Activated B cell treated with CpG ODN at 0.5 μM for 24 hours (primary cell): ENCODE measurements at places on chromosomes 12 and 14.
A peak's percentile ranks its signal among the peaks of the same experiment; 100 is the strongest.

- H3K27ac ChIP-seq: no peak overlapping the region
- no peak overlapping the region for H3K4me3 ChIP-seq
- peaks cover 11% of the 10 kb centered on the region for H3K27me3 ChIP-seq
- no peaks in the 10 kb centered on the region for H3K36me3 ChIP-seq
- DNase-seq: no peak
- H3K4me1 ChIP-seq: no peaks in the 10 kb centered on the region
Observed at GRCh38 chr14:88233915-88234314, 89.2 kb downstream of the KCNK10 start.

- peaks cover 54% of the 10 kb centered on the region for H3K4me1 ChIP-seq
- H3K27ac ChIP-seq: peak overlapping the region; percentile 98
- no peak for DNase-seq
Observed at GRCh38 chr14:74400031-74400685, 25.9 kb downstream of the SYNDIG1L start.

- H3K4me3 ChIP-seq: no peak overlapping the region
- H3K4me1 ChIP-seq: no peaks in the 10 kb centered on the region
- no peak overlapping the region for H3K27ac ChIP-seq
- no peaks in the 10 kb centered on the region for H3K27me3 ChIP-seq
- no peak for DNase-seq
Observed at GRCh38 chr12:29008786-29009185, 140.3 kb upstream of the FAR2 start.

DNA sequence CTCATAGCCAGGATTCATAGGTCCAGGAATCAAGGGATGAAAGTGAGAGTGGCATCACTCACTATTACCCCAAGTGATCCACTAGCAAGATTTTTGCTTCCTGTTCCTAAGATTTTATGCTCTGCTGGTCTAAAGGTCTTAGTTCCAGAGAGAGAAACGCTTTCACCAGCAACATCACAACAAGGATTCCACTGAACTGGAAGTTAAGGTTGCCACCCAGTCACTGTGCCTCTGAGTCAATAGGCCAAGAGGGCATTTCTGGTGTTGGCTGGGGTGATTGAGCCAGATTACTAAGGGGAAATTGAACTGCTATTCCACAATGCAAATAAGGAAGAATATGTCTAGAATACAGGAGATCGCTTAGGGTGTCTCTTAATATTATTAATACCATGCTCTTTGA lies 142.5 kb upstream of the ARID2 start:
- H3K27me3 ChIP-seq: no peaks in the 10 kb centered on the region
- H3K27ac ChIP-seq: no peak overlapping the region
- no peaks in the 10 kb centered on the region for H3K36me3 ChIP-seq
- no peak overlapping the region for H3K4me3 ChIP-seq
- H3K4me1 ChIP-seq: no peaks in the 10 kb centered on the region
- no peak for DNase-seq

DNA sequence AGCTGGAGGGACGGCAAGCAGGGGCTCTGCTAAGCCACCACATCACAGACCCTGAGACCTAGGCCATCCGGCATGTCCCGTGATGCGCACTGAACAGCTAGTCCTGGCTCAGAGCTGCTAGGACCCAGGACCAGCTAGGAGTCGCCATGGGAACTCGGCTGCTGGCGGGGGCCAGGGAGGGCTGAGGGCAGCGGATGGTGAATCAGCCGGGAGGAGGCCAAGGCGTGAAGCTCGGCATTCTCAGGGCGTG lies 5.1 kb downstream of the AHNAK2 start:
- H3K4me1 ChIP-seq: peaks cover 23% of the 10 kb centered on the region
- peaks cover 17% of the 10 kb centered on the region for H3K27me3 ChIP-seq
- H3K4me3 ChIP-seq: no peak overlapping the region
- no peak overlapping the region for H3K27ac ChIP-seq

DNA sequence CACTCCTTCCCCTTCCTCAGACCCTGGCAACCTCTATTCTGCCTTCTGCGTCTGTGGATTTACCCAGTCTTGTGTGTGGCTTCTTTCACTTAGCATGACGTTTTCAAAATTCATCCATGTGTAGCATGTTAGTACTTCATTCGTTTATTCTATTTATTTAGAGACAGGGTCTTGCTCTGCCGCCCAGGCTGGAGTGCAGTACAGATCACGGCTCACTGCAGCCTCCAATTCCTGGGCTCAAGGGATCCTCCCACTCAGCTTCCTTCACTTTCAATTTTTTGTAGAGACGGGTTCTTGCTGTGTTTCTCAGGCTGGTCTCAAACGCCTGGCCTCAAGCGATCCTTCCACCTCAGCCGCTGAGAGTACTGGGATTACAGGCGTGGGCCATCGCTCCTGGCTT lies 37.0 kb downstream of the B4GALNT3 start:
- H3K4me1 ChIP-seq: no peaks in the 10 kb centered on the region
- no peak overlapping the region for H3K4me3 ChIP-seq
- H3K27me3 ChIP-seq: peaks cover 25% of the 10 kb centered on the region

DNA sequence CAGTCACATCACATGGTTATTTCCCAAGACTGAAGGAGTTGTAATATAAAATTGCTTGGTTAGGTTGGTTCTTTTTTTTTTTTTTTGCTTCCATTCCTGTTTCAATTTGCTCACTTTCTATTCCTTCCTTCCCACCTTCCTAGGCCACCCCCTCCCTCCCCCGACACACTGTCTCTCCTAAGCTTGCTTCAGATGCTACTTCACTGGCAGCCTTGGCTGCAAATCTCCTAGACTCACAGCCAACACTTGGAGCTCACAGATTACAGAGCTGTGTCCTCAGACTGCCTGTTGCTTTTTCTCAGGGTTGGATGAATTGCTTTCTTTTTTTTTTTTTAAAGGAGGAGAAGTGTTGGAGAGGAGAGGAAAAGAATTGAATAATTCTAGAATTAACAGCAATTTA lies 77.3 kb upstream of the GRIN2B start:
- no peak for DNase-seq
- H3K36me3 ChIP-seq: no peaks in the 10 kb centered on the region
- H3K4me3 ChIP-seq: no peak overlapping the region
- no peak overlapping the region for H3K27ac ChIP-seq
- peaks cover 8% of the 10 kb centered on the region for H3K27me3 ChIP-seq

DNA sequence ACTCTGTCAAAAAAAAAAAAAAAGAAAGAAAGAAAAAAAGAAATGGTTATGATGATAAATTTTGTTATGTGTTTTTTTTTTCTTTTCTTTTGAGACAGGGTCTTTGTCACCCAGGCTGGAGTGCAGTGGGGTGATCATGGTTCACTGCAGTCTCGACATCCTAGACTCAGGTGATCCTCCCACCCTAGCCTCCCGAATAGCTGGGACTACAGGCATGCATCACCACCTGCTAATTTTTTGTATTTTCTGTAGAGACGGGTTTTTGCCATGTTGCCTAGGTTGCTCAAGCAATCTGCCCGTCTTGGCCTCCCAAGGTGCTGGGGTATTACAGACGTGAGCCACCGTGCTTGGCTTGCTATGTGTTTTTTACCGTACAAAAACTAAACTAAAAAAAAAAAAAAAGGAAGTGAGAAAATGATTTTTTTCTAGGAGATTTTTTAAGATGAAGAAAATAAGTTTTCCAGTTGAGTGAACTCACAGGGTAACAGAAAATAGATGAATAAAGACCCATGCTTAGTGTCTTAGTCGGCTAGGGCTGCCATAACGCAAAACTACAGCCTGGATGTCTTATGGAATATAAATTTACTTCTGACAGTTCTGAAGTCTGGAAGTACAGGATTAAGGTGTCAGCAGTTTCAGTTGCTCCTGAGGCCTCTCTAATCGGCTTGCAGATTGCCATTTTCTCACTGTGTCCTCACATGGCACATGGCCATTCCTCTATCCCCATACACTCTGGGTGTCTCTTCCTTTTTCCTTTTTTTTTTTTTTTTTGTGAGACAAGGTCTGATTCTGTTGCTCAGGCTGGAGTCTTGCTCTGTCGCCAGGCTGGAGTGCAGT lies 13.2 kb upstream of the APOF start:
- peak overlapping the region; percentile 94 for H3K27ac ChIP-seq
- no peaks in the 10 kb centered on the region for H3K27me3 ChIP-seq
- peaks cover 2% of the 10 kb centered on the region for H3K36me3 ChIP-seq
- peaks cover 53% of the 10 kb centered on the region for H3K4me1 ChIP-seq

DNA sequence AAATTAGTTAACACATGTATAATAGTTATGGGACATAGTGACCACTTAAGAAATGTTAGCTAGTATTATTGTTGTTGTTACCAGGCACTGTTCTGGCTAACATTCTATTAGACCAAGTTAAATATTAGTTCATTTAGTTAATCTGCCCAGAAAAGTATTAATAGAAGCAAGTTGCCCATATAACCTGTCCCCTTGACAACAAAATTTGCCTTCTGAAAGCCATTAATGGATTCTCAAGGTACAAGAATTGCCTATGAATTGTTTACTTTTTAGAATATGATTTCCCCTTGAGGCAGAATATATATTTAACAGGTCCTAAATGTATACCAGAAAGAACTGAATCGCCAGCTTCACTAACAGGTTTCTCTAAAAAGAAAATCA lies 167.3 kb upstream of the TMCC3 start:
- peak overlapping the region; percentile 87 for H3K4me3 ChIP-seq
- H3K36me3 ChIP-seq: peaks cover 26% of the 10 kb centered on the region
- no peak for DNase-seq
- H3K27me3 ChIP-seq: no peaks in the 10 kb centered on the region
- H3K4me1 ChIP-seq: peaks cover 71% of the 10 kb centered on the region

GRCh38 chr14:70061108-70061507 lies 127.6 kb downstream of the SLC8A3 start:
- H3K4me3 ChIP-seq: no peak overlapping the region
- no peak for DNase-seq
- no peak overlapping the region for H3K27ac ChIP-seq
- no peaks in the 10 kb centered on the region for H3K36me3 ChIP-seq
- H3K27me3 ChIP-seq: peaks cover 20% of the 10 kb centered on the region
- H3K4me1 ChIP-seq: no peaks in the 10 kb centered on the region

DNA sequence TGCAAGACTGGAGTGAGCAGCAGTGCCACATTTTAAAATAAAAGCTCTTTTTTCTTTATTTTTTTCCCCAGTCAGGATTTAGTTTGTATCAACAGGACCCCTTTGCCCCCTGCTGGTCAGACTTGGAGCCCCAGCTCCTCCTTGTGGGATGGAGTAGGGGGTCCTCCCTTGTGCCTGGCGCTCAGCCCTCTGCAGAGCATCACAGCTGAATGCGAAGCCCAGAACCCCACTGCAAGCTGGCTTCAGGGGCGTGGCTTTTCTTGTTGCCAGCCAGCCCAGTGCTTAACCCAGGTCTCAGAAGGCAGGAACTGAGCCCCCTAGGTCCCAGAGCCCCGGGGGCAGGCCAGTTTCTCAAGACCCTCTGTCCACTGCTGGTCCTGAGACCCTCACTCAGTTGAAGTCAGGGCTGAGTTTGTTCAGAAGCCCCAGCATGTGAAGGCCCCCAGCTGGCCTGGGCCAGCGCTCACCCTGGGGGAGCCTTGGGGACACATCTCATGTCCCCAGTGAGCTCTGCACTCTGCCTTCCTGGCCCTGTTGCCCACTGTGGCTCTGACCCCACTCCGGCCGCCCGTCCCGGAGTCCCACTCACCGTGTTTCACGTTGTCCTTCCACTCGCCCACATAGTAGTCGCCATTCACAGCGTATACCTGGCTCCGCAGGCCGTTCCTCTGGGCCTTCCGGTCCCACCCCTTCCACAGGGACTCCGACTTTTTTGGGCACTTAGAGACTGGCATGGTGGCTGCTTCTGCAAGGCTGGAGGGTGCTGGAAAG lies 519 bp downstream of the MORN3 start:
- H3K27me3 ChIP-seq: no peaks in the 10 kb centered on the region
- H3K4me1 ChIP-seq: peaks cover 49% of the 10 kb centered on the region
- DNase-seq: peak; percentile 38
- H3K27ac ChIP-seq: peak overlapping the region; percentile 14
- peaks cover 23% of the 10 kb centered on the region for H3K36me3 ChIP-seq

DNA sequence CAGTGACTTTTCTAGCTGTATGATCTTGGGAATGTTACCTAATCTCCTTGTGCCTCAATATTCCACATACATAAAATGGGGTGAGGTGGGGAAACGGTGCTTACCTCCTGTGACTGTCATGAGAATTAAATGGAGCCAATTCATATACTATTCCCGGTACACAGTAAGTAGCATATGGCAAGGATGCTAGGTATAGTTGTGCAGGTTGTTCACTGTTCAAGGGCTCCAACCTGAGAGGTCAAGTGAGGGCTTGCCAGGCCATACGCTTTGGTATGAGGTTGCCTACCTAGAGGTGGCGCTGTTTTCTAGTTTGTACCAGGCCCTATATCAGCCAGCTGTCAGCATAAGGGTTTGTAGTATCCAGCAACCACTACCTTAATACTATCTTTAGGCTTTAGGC lies 3.6 kb upstream of the BATF start:
- H3K27ac ChIP-seq: peak overlapping the region; percentile 41
- peaks cover 86% of the 10 kb centered on the region for H3K4me1 ChIP-seq
- H3K4me3 ChIP-seq: peak overlapping the region; percentile 55

- no peak overlapping the region for H3K27ac ChIP-seq
- no peak overlapping the region for H3K4me3 ChIP-seq
- H3K27me3 ChIP-seq: peaks cover 33% of the 10 kb centered on the region
- DNase-seq: peak; percentile 4
- no peaks in the 10 kb centered on the region for H3K4me1 ChIP-seq
Observed at GRCh38 chr12:109735825-109736551, 22.4 kb downstream of the FAM222A start.

- no peaks in the 10 kb centered on the region for H3K27me3 ChIP-seq
- no peaks in the 10 kb centered on the region for H3K36me3 ChIP-seq
- DNase-seq: no peak
- H3K27ac ChIP-seq: no peak overlapping the region
- no peaks in the 10 kb centered on the region for H3K4me1 ChIP-seq
Observed at GRCh38 chr14:38836539-38836938, 266.5 kb downstream of the SEC23A start.

- no peak overlapping the region for H3K27ac ChIP-seq
- no peak for DNase-seq
- H3K4me3 ChIP-seq: no peak overlapping the region
Observed at GRCh38 chr12:132110677-132111076, 33.4 kb downstream of the DDX51 start.

GRCh38 chr12:99281277-99281676 lies 366.3 kb upstream of the GARIN6 start:
- no peak overlapping the region for H3K27ac ChIP-seq
- DNase-seq: no peak
- no peak overlapping the region for H3K4me3 ChIP-seq
- H3K4me1 ChIP-seq: no peaks in the 10 kb centered on the region

DNA sequence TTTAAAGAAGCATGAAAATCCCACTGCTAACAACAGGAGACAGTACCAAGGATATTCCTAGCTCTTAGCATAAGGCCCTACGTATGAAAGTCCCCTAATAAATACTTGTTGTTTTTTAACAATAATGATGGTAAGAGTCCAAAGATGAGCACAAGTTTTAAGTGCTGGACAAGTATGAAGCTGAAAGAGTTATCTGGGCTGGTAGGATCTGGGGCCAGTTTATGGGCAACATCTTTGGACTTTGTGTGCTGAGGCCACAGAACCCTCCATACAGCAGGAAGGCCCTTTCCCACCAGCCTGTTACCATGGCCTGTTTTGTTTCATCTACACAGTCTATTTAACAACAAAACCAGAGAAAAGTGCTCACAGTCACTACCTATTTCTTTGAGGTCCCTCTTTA lies 12.5 kb upstream of the PLXNC1 start:
- no peaks in the 10 kb centered on the region for H3K36me3 ChIP-seq
- H3K4me1 ChIP-seq: peaks cover 9% of the 10 kb centered on the region
- no peak for DNase-seq
- no peak overlapping the region for H3K4me3 ChIP-seq
- H3K27ac ChIP-seq: no peak overlapping the region
